ENCODE measurements at places on chromosomes 6 and 20.

DNA sequence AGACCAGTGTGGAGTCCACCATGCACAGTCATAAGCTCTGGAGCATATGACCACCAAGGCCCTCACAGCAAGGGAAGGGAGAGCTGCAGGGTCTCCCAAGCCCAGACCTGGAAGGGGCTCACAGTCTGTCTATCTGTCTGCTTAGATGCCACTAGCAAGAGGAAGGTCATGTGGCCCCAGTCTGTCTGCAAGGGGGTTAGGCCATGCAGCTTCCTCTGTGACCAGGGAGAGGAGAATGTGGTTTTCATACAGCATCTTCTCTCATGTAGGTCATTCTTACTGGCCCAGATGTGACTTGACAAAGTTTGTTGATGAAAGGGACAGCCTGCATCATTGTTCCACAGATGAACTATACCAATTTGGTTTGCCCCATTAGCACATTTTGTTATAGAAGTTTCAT lies 260.8 kb downstream of the FARS2 start:
- DNase-seq, result no peak

GRCh38 chr20:641516-641875 lies 11.5 kb downstream of the SRXN1 start:
- peak; percentile 31 for DNase-seq

DNA sequence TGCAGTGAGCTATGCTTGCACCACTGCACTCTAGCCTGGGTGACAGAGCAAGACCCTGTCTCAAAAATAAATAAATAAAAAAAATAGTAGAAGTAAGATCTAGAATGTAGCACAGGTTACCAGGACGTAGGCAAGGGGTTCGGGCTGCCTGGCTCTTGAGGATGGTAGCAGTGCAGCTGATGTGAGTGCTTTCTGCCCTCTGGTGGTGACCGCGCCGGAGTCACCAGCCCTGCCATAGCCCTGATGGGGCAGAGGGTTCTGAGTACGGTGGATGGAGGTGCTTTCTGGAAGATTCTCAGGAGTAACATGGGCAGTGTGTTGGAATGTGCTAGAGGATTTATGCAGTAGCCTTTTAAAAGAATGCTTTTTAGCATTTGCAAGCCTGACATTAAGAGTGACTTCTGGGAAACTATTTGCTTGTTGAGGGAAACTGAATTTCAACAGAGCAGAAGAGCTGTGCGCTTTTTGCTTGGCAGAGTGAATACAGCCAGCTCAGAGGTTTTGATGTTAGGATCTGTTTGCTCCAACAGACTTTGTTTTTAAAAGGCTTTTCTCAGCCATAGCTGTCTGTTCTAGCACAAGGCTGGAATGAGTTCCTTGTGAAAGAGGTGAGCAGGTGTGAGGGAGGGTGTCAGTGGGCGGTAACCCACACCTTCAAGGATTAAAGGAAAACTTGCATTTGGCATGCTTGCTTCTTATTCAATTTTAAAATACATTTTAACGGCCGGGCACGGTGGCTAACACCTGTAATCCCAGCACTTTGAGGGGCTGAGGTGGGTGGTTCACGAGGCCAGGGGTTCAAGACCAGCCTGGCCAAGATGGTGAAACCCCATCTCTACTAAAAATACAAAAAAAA lies 65.9 kb downstream of the PTPN1 start:
- no peak for DNase-seq

GRCh38 chr20:1418350-1418749 lies 25.5 kb upstream of the FKBP1A start:
- no peak for DNase-seq

GRCh38 chr6:53294095-53294494 lies 54.7 kb downstream of the ELOVL5 start:
- DNase-seq, result no peak

- DNase-seq, result no peak
Measured at GRCh38 chr6:19153270-19153980, 683.7 kb upstream of the ID4 start.

GRCh38 chr6:5109436-5109835 lies 24.3 kb downstream of the PPP1R3G start:
- no peak for DNase-seq

- DNase-seq, result no peak
Measured at GRCh38 chr20:62911701-62912280, 14.5 kb downstream of the DIDO1 start.

DNA sequence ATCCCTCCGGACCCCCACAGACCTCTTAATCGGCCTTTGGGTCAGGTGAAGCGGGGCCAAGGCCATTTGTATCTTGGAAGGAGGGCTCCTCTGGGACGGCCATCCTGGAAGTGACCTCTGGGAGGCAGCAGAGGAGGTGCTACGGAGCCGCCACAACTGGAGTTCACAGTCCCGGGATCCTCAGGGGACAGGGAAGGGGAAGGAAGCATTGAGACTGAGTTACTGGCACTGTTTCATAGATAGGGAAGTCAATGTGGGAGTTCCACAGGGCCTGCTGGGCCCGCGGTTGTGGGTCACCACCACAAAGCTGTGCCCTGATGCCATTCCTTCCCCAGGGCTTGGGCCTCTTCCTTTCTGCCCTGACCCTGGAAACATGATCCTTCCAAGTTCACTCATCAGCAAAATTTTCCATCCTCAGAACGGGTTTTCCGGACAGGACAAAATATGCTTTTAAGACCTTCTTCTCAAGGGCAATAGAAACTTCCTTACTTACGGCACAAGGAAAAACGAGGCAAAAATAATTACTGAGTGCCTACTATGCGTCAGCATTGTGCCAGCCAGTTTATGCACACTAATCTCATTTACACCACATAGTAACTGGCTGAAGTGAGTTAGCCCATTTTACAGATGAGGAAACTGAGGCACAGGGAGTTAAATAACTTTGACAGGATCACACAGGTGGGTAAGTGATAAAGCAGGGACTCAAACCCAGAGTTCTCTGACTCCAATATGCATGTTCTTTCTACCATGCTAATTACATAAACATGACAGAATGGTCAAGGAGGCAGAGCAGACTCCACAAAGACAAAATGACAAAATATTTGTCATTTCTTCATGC lies 143.8 kb downstream of the UNC5CL start:
- no peak for DNase-seq
